ENCODE measurements at places on chromosomes 4 and X. TPM values are rescaled to one million over a fixed set of nuclear protein-coding genes. Genes with fewer than 3 reads are reported as not detected.

GPR78 gene
- total RNA-seq: not detected

TDO2 gene
- not detected for total RNA-seq

GRCh38 chr4:105145903-105146275, 787 bp upstream of the TET2 start:
- no peak for DNase-seq
- H3K36me3 ChIP-seq: no peaks in the 10 kb centered on the region
- peaks cover 36% of the 10 kb centered on the region for H3K4me1 ChIP-seq
- H3K27me3 ChIP-seq: peaks cover 40% of the 10 kb centered on the region
- H3K27ac ChIP-seq: no peak overlapping the region
- peak overlapping the region; percentile 96 for H3K4me3 ChIP-seq

JCHAIN gene
- not detected for total RNA-seq
